ENCODE measurements at places on chromosomes 11 and 22.
A peak's percentile ranks its signal among the peaks of the same experiment; 100 is the strongest.

GRCh38 chr11:113238721-113239120 is 75.7 kb upstream of the TTC12 start:
- no peak for DNase-seq

- no peak for DNase-seq
Observed at GRCh38 chr11:38173676-38174075, 1575.6 kb upstream of the RAG2 start.

GRCh38 chr11:14253840-14254239 is 105.1 kb downstream of the RRAS2 start:
- DNase-seq = no peak

- DNase-seq = no peak
Observed at GRCh38 chr22:36327922-36328551, 59.7 kb downstream of the MYH9 start.

GRCh38 chr11:34339149-34340064 is 18.4 kb downstream of the ABTB2 start:
- DNase-seq = peak; percentile 21
